ENCODE measurements at places on chromosomes 12 and 14.

DNA sequence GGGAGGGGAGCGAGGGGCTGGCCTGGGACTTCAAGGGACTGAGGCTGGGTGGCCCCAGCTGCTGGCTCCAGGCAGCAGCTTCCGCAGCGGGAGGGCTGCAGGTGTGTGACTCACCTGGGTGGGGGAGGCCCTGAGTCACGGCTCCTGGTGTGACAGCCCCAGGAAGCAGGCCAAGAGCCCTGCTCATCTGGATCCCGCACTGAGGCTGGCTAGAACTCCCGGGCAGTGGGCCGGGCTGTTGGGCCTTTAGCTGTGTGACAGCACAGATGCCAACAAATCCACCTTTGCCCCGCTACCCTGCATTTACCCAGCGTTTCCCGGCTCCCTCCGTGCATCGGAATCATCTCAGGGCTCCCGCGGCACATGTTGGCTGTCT is 180.0 kb upstream of the PRMT8 start:
- DNase-seq = no peak

DNA sequence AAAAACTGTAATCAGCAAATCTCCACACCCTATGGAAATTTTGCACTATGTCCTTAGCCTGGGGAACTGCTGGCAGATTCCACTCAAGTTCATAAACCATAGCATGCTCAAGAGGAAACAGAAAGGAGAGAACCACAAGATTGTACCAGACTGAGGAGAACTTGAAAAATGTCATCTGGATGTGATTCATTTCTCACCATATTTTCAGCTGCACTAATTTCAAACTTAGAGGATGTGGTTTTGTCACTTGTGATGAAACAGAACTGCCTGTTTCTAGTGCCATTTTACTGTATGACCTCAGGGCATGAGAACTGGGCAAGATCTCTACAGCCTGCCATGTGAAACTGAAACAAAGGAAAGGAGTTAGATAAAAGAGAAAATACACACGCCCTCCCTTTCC is 1493.1 kb upstream of the FLRT2 start:
- DNase-seq = no peak

- no peak for DNase-seq
Measured at GRCh38 chr14:74713395-74713735, 421 bp downstream of the FCF1 start.

- DNase-seq = no peak
Measured at GRCh38 chr14:73467377-73467776, 9.0 kb upstream of the NUMB start.

DNA sequence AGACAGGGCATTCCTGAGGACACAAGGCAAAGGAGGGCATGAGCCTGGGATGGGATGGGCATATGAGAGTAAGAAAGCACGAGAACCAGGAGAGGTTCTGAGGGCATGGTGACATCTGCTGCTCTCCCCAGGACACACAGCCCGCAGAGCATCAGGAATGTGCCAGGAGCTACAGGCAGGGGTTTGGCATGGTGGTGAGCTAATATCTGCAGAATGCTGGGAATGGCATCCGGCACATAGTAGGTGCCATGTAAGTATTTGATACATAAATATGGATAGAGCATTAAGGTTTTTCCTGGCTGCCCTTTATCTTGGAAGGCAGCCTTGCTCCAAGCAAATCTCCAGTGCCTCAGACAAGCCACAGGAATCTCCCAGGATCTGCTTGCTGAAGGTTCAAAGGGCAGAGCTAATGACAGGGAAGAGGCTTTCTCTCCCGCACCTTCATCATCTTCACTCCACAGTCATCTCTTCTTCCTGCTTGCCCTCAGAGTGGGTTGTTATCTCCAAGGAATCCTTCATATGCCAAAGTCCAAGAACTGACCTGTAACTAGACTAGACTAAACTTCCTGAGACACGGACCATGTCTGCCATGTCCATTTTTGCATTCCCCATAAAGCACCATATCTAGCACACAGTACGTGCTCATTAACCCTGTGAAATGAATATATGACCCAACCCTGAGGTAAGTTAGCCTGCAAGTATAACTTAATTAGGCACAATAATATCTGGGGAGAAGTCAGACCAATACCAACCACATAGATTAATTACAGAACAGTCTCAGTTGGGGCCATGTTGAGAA is 62.0 kb upstream of the SCN8A start:
- no peak for DNase-seq

Data from kidney (tissue), 22 donors.